Midbrain (tissue), 1 donor: ENCODE measurements at places on chromosomes 6 and 20.

DNA sequence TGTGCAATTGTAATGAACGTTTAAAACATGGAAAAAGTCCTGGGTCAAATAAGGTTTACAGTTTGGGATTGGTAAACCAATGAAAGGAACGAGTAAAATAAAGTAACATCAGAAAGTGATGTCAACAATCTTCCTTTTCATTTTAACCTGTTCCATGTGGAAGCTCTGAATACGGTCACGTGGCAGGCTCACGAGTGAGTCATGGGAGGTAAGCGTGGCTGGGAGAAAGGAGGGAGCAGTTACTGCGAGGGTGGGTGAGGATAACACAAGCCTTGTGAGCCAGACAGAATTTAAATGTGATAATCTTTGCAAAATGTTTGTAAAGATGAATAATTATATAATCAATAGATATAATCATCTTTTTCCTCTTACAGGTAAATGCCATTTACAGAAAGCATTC is 171.3 kb upstream of the HDAC2 start:
- DNase-seq = no peak

DNA sequence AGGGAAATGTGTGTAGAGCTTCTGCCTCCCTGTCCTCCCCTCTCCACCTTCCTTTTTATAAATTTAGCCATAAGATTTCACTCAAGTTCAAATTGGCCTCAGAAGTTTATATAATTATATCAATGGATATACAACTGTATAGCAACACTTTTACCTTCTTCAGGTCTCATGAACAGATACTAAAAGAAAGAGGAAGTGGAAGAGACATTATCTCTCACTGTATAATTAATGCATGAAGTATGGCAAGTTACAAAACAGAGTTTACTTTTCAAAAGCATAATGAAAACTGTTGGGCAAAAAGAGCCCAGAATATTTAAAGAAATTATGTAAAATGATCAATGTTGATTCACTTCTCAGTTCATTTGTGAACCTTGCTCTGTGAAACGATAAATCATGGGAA is 99.7 kb downstream of the PDE7B start:
- no peak for DNase-seq

DNA sequence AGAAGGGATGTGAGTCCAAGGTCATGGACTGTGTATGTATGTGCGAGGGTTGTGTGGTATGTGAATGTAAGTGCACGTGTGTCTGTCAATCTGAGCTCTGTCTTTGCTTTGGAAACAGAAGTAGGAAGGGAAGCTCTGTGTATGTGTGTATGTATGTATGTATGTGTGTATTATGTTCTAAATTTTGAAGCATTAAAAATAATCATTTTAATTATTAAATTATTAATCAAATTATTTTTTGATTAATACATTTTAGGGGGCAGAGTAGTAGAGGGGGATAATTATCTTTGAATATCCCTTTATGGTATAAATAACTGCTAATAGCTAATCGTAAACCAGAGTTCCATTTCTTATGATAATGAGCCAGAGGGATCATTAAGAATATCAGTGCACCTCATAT is 42.8 kb downstream of the SH3BGRL2 start:
- DNase-seq = no peak

- DNase-seq = no peak
These were observed 255.8 kb downstream of the HDGFL1 start for GRCh38 chr6:22825210-22825609.

DNA sequence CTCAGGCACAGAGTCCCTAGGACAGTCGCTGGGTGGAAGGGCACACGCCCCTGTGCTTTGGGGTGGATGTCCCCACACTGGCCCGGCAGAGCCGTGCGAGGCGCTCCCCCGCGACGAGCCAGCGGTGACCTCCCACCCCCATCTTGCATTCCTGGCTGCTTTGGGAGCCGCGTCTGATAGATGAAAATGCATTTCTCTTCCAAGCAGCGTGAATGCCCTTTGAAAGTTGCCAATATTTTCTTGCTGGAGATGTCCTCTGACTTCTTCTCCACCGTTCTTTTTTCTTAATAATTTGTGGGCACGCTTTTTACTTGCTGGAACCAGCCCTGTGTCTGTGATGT is 29.9 kb downstream of the COL20A1 start:
- DNase-seq = no peak

DNA sequence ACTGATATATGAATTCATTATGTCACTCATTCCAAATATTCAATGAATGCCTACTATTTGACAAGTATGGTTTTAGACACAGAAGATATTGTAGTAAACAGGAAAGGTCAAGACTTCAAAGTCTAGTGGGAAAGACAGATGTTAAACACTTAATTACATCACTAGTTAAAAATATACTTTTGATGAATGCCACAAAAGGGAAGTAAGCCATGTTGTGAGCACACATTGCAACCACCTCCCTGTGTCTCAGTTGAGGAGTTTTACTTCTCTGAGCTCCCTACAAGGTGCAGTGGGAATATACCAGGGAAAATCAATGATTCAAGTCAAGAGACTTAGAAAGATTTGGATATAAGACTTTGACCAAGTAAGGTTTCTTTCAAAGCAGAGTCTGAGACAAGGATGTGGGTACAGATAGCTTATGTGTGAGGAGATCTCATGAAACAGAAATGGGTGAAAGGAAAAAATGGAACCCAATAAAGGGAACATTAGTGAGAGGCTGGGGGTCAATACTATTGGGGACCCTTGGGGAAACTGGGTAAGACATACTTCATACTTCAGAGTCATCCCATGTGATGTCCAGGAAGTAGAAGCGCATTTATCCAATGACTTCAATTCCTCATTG is 503.7 kb downstream of the KIF16B start:
- no peak for DNase-seq

DNA sequence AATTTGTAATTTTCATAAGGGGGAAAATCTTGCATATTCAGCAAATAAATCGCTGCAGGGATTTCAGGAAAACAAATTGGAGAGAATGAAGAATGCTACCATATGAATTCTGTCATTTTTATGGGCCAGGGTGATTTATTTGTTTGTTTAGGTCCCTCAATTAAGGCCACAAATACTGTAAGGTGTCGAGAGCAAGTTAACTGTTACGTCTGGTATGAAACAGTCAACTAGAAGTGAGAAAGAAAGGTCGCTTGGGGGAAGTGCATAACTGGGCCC is 166.9 kb upstream of the TSHZ2 start:
- no peak for DNase-seq
